ENCODE measurements at places on chromosomes 11 and 22. TPM values are rescaled to one million over a fixed set of nuclear protein-coding genes. Genes with fewer than 3 reads are reported as not detected.

Gene ST14
- 0.12 TPM for total RNA-seq

Gene SPON1
- 0.81 TPM for total RNA-seq

Gene SCGB2A2
- not detected for total RNA-seq

Gene TEF
- total RNA-seq: 13.9 TPM
